Dorsolateral prefrontal cortex (tissue), 122 donors: ENCODE measurements at places on chromosomes 3 and 15. TPM values are rescaled to one million over a fixed set of nuclear protein-coding genes. Genes with fewer than 3 reads are reported as not detected.
A peak's percentile ranks its signal among the peaks of the same experiment; 100 is the strongest.

- DNase-seq, result no peak
These were observed 5.2 kb downstream of the SLC49A4 start for GRCh38 chr3:122800031-122800430.

DNA sequence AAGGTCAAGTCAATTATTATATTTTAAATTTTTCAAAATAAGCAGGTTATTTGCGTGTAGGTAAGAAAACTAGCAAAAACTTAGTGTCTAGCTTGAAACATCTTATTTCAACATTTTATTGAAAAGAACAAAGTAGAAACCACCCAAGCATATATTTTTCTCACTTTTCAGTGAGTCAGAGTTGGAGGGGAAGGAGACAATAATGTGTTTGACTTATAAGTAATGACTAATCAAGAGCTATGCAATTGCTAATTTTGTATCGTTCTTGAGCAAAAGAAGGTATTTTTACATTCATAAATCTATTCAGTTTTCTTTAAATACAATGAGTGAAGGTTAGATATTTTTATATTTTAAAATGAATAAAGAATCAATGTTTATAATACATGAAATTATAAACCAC, 54.4 kb upstream of the P2RY1 start:
- DNase-seq, result no peak

DNA sequence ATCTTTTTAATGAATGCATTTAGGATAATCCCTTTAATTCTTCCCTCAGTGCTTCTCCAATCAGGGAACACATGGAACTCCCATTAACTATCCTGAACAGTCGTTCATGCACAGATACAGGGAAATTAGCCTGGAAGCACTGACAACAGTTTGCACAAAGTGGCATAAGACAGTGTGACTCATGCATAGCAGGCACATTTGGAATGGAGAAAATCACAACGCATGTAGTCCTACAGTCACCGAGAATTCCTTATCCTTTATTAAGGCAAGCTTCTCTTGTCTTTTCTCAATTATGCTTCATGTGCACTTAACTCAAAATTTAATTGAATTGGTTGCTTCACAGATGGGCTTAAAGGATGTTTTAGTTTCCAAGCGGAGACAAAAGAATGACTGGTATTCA, 155.0 kb upstream of the CRBN start:
- no peak for DNase-seq

DNA sequence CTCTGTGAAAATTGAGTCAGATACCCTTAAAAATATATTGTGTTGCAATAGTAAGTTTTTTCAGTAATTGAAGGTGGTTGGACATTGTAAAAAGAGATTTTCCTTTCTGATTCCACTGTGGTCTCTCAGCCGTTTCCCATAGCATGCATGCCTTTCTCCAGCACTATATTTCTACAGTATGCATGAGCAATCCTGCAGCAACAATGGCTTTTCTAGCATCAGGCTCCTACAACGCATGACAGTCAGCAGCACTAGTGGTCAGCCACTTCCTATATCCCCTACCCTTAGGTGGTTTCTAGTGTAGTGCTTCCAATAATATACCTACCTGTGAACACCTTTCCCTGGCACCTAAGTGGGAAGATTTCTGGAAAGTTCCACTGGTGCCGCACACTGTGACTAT, 55.4 kb upstream of the SNRPN start:
- no peak for DNase-seq

DNA sequence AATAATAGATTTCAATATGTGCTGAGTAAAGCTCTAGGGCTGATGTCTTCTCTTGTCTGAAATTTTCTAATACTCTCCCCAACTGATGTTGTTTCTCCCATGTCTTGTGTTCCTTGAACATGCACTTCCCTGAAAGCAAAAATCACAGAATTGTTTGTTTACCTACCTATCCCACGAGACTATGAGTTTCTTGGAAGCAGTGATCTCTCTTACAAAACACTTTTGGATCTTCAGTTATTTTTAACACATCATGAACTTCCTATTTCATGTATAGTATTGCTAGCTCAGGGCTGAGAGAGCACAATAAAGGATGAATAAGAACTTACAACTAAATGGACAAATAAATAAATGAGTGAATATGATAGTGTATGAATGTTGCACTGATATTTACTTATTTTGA, 365.0 kb downstream of the ROBO2 start:
- DNase-seq, result no peak

- DNase-seq, result no peak
These were observed 319.2 kb downstream of the SLC9A9 start for GRCh38 chr3:143529018-143529478.

DNA sequence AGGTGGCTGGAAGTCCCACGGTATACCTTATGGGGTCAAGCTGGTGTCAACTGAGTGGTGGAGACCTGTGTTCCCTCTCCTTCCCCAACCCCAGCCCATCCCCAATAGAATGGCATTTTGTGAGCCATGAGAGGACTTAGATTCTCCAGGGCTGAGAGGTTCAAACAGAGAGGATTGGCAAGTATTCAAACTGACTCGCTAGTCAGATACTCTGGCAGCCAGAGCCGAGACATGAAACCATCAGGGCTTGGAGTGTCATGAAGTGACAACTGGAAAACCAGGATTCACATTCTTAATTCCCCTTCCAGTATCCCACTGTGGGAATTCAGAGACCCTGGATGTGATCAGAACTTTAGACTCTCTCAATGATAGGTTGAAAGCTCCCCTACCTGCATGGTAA, 159.4 kb upstream of the SNTN start:
- no peak for DNase-seq

GRCh38 chr15:77530576-77530975, 102.1 kb downstream of the LINGO1 start:
- no peak for DNase-seq

- no peak for DNase-seq
These were observed 197.1 kb downstream of the SATB1 start for GRCh38 chr3:18228060-18228459.

GRCh38 chr3:49133226-49133951, 539 bp upstream of the LAMB2 start:
- peak; percentile 84 for DNase-seq

DNA sequence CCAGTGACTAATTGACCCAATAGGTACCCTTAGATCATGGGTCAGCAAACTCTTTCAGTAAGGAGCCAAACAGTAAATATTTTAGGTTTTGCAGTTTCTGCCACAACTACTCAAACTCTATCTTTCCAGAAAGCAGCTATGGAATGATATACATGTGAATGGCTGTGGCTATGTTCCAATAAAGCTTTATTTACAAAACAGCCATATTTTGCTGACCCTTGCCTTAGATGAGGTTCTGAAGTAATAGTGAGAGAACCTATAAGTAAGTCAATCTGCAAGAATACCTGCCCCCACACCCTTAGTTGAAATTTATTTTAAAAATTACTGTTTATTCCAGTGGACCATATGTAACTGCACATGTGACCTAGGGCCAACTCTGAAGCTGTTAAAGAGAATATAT, 134.0 kb downstream of the CMSS1 start:
- DNase-seq, result no peak

DNA sequence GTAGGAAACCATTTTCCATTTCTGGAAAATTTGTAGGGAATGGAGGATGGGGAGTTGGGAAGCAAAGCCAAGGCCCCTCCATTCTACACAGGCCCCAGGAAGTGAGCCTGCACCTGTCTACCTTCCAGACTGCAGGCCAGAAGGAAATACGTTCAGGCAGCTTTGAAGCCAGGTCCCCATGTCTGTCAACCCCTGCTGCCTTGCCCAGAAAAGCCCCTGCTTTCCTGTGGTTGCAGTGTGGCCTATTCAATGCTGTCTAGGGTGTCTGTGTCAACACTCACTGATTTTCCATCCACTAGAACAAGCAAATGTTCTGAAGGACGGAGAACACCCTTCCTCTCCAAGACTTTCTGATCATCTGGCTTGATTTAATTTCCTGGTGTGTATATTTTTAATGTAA, 281.9 kb downstream of the TLE3 start:
- DNase-seq, result no peak

DNA sequence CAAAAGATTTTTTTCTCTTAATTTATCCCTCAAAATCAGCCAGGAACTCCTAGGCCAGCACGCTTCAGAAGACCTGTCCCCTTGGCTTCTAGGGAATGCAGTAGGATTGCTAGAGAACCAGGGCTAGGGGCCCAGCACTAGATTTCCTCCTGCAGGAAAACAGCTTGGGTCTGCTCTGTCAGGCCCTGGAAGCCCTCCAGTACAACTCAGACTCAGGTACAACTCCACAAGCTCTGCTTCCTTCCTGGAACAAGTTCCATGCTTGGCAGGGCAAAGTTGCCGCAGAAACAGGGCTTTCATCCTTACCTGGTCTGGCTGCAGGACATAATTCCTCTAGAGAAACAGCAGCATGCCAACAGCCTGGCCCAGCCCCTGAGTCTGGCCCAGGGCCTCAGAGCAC, 96.1 kb upstream of the CTNNB1 start:
- no peak for DNase-seq

GRCh38 chr15:74776821-74777768, 4.8 kb upstream of the CSK start:
- no peak for DNase-seq

GRCh38 chr3:73036694-73037591, 24.5 kb upstream of the EBLN2 start:
- no peak for DNase-seq

DNA sequence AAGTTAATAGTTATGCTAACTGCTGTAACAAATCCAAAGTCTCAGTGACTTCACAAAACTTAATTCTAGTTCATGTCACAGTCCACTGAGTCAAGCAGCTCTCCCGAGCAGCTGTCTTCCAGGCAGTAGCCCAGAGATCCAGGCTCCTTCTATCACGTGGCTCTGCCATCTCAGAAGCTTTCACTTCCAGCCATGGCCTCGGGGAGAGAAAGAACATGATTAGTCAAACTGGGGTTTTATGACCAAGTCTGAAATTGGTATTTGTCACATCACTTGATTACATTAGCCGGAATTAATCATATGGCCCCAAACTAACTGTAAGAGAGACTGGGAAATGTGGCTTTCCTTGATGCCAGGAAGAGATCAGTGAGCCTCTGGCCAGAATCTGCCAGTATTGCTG, 70.2 kb upstream of the DGKG start:
- DNase-seq, result no peak

GRCh38 chr15:56469483-56469882, 4.5 kb upstream of the MNS1 start:
- no peak for DNase-seq

Gene STOML1
- 46.9 TPM for total RNA-seq

Gene TIPARP
- 18.5 TPM for total RNA-seq

Gene ITGB5
- total RNA-seq, result 21.4 TPM

Gene CYFIP1
- total RNA-seq, result 56.1 TPM

Gene NLGN1
- total RNA-seq, result 57.2 TPM

Gene RBP2
- not detected for total RNA-seq

Gene TMEM108
- 32.5 TPM for total RNA-seq

Gene SCAMP2
- 32.5 TPM for total RNA-seq
